Activated T-helper 2 cell treated with anti-CD3 and anti-CD28 coated beads, Interferon-gamma antibody, Interleukin-2, Interleukin-4, amounts not matched to agents 10 μg/mL and 5 μg/mL and 100 μg/mL, durations not matched to agents 14 hours and 24 hours and 36 hours (primary cell): ENCODE measurements at places on chromosomes 11 and 22.

- peak; percentile 82 for DNase-seq
Measured at GRCh38 chr11:57568330-57568766, 876 bp upstream of the UBE2L6 start.

DNA sequence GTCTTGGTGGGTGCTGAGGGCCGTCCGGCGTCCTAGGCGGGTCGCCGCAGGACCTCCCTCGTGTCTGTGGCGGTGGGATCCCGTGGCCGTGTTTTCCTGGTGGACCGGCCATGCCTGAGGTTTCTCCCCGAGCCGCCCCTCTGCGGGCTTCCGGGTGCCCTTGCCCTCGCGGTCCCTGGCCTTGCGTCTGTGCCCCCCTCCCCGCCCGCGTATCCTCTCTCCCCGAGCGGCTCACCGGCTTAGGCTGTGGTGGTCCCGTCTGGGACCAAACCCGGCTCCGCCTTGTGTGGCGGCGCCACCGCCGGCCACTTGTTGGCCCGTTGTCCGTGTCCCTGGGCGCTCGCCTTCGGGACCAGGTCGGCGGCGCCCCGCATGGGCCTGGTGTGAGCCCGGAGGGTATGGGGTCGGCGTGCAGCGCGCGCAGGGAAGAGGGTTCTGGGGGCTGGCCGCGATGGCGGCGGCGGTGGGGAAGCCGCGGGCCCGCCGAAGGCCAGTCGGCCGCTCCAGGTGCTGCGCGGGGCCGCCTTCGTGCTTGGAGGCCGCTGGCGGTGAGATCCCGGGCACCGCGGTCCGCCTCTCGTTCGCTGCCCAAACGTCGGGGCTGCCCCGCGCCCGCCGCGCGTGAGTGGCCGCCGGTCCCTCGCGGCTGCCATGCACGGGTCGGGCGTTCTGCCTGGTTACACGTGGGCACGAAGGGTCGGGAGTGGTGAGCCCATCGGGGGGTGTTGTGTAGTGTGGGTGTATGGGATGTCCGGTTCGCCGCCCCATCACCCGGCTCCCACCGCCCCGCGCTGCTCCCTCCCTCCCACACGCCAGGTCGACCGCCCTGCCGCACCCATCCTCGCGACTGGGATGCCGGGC, 3899.1 kb upstream of the OR11H1 start:
- DNase-seq: no peak

- no peak for DNase-seq
Measured at GRCh38 chr11:111944651-111945051, 7.5 kb downstream of the DIXDC1 start.

DNA sequence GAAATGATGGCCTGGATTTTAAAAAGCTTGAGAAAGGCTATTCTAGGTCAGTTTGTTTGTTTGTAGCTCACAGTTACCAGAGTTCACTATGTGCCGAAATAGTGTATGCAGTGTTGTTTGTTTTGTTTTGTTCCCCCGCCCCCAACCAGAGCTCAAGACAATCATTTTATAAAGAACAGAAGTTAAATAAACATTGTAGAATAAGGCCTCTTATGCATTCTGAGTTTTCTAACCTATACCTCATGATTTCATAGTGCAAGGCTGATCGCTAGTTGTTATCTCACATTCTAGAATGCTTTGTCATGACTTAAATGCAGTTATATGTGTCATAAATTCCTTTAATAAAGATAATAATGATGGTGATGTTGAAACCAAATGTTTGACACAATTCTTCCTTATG, 7.8 kb downstream of the KCNA4 start:
- DNase-seq: no peak

DNA sequence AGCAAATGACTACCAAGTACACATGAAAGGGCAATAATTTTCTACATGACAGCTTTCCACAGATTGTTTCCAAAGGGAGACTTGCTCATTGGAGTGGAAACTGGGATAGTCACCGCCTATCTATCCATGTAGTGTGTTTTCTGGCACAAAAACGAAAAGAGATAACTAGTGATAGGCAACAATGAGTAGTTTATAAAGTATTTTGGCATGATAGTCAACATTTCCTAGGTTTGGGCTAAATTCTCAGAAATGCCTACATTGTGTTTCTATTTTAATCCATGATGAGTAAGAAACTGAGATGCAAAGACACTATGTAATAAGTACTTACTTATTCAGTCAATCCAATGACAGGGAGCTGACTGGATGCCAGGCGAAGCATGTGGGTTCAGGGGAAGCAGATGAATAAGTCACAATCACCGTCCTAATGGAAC, 1129.1 kb downstream of the DLG2 start:
- DNase-seq: no peak

DNA sequence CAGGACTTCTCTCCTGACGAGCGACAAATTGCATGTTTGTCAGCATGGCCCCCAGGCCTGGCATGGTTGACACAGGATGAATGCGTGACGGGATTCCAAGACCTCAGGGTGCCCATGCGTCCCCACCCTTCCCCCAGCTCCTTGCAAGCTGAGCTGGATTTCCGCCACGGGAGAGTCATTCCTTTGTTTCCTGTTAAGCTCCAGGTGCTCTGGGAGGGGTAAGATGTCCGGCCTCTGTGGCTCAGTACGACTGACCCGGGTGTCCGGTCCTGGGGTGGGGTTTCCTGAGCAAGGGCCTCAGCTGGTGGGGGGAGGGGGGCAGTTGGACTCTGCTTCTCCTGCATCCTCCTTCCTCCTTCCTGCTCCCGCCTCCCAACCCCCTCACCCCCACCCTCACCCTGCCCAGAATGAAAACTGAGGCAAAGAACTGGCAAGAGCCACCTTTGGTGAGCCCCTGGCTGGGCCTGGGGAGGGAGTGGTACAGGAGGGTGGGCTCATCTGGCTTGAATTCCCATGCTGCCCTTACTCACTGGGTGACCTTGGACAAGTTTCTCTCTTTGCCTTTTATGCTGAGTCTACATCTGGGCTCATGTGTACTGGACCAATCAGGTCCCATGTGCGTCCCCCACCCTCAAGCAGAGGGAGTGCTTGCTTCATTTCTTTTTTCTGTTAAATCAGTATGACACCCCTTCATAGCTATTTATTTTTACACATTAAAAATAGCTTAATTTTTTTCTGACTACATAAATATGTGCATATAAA, 2.5 kb downstream of the CDC42EP2 start:
- DNase-seq: no peak

- no peak for DNase-seq
Measured at GRCh38 chr11:130832566-130833425, 83.5 kb downstream of the SNX19 start.

DNA sequence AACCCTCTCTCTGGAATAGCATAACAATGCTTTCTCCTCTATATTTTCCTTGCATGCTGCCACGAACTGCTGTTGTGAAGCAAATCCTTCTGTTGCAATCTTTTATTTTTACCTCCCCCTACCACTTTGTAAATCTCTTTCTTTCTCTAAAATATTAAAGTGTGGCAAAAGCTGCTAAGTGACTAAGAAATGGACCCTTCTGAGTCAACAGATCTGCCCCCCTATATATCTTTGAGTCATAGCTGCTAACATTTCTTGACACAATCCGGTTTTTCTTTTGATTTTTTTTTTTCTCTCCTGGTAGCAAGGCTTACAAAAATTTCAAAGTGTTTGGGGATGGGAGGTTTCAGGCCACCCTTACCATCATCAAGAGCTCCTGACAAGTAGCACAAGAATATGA, 39.0 kb upstream of the KIRREL3 start:
- DNase-seq: no peak

DNA sequence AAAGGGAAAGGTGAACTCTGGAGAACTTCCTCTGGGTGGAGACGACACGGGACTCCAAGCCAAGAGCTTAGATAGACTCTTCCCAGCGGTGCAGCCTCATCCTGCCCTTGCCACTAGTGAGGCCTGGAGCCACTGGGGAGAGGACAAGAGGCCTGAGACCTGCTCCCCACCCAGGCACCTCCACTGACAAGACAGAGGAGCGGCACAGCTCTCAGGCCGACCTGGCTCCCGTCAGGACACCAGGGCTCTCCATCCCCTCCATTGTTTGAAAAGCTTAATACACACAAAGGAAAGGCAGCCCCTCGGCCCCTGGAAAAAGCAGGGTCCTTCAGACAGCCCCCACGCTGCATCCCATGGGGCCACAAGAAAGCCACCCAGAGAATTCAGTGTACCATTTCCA, 29.6 kb downstream of the POLDIP3 start:
- no peak for DNase-seq

DNA sequence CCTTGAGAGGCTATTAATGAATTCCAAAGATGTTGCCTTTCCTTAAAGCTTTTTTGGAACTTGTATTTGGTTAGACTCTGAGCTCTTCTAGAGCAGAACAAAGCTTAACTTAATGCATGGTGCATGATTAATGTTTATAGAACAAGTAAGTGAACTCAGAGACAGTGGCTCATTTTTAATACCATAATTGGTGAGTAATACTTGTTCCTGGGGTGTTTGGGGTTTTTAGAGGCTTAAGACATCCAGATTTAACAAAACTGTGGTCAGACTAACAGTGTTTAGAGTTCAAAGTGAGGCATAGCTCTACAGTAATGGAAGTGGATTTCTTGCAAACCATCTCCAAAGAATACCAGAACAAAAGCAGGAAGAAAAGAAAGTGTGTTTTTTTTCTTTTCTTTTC, 73.7 kb upstream of the CTSC start:
- DNase-seq: no peak

DNA sequence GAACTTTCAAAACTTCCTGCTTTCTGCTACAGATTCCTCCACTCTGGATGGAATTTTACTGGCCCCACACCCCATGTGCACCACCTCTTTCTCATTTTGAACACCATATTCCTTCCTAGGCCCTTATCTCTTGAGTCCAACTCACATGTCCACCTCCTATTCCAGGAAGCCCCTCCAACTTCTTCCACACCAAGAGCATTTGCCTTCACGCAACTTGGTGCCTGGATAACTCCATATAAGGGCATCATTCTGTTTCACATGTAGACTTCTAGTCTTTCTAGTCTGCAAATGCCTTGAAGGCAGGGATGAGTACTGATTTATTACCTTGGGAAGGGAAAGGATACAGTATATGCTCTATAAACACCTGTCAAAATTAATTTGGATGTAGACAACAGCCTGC, 17.5 kb downstream of the GAB2 start:
- no peak for DNase-seq

DNA sequence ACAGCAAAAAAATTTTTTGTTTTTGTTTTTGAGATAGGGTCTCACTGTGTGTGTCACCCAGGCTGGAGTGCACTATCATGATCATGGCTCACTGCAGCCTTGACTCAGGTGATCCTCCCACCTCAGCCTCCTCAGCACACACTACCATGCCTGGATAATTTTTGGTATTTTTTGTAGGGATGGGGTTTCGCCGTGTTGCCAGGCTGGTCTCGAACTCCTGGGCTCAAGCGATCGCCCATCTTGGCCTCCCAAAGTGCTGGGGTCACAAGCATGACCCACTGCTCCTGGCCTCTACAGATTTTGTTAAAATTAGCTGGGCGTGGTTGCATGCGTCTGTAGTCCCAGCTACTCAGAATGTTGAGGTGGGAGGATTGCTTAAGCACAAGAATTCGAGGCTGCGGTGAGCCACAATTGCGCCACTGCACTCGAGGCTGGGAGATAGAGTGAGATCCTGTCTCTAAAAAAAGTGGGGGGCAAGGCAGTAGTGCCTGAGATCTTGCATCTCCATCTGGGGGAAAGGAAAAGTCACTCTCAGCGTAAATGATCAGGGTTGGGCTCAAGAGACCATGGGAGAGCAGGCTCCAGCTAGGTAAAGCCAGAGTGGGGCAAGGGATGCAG, 10.6 kb upstream of the DGKZ start:
- no peak for DNase-seq

- no peak for DNase-seq
Measured at GRCh38 chr22:23196165-23196564, 15.9 kb downstream of the BCR start.

GRCh38 chr22:42412744-42413333, 19.4 kb downstream of the NFAM1 start:
- DNase-seq: no peak

GRCh38 chr22:49869845-49870712, 16.4 kb downstream of the ZBED4 start:
- DNase-seq: no peak

- peak; percentile 65 for DNase-seq
Measured at GRCh38 chr11:75474878-75475766, 42.1 kb upstream of the KLHL35 start.

- DNase-seq: peak; percentile 31
Measured at GRCh38 chr11:6932145-6932544, 5.9 kb downstream of the ZNF215 start.

GRCh38 chr22:47195484-47196165, 433.2 kb downstream of the TBC1D22A start:
- DNase-seq: no peak

- no peak for DNase-seq
Measured at GRCh38 chr11:47464483-47464882, 15.5 kb upstream of the RAPSN start.

- no peak for DNase-seq
Measured at GRCh38 chr11:9016916-9017642, 13.3 kb upstream of the NRIP3 start.

DNA sequence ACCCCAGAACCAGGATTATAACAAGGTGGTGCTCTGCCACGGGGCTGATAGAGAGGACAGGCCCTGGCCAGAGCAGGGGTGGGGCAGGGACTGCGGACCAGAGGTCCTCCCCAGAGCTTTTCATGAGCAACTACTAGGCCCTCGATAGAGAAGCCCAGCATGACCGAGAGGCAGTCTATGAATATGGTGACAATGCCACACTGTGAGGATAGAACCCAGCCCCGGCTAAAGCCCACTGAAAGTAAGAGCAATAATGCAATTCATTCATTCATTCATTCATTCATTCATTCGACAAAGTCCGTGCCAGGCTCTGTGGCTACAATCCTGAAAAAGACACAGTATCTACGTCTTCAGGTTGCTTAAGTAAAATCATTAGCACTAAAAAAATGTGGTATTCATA, 35.6 kb upstream of the CD5 start:
- no peak for DNase-seq

GRCh38 chr11:65426839-65427690, 4.5 kb downstream of the NEAT1 start:
- DNase-seq: no peak

GRCh38 chr11:17762309-17762974, 27.9 kb downstream of the KCNC1 start:
- DNase-seq: no peak

GRCh38 chr11:27228906-27229290, 134.1 kb downstream of the CCDC34 start:
- no peak for DNase-seq

GRCh38 chr11:41799754-41800153, 340.3 kb upstream of the LRRC4C start:
- no peak for DNase-seq

DNA sequence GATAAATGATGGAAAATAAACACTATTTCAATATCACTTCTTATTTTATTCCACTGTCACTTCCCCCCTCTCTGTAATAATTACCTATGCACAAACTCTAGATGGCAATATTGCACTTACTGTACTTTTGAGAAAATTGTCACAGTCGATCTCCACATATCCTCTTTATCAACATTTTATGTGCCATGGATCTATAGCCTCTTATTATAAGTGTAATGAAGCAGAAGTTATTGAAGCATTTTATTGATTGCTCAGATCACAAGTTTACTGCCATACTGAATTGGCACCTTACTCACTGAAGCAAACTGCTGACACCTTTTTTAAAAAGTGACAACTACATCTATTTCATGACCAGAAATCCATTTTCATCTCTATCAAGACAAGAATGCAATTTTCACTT, 133.4 kb downstream of the DCDC1 start:
- no peak for DNase-seq
